ENCODE measurements at places on chromosomes 6 and 20.

GRCh38 chr6:111736005-111736608 lies 130.4 kb upstream of the TRAF3IP2 start:
- DNase-seq = no peak

GRCh38 chr6:2998998-2999617 lies 586 bp upstream of the NQO2 start:
- no peak for DNase-seq

- no peak for DNase-seq
These were observed 1.4 kb upstream of the BTN3A1 start for GRCh38 chr6:26400626-26401025.

DNA sequence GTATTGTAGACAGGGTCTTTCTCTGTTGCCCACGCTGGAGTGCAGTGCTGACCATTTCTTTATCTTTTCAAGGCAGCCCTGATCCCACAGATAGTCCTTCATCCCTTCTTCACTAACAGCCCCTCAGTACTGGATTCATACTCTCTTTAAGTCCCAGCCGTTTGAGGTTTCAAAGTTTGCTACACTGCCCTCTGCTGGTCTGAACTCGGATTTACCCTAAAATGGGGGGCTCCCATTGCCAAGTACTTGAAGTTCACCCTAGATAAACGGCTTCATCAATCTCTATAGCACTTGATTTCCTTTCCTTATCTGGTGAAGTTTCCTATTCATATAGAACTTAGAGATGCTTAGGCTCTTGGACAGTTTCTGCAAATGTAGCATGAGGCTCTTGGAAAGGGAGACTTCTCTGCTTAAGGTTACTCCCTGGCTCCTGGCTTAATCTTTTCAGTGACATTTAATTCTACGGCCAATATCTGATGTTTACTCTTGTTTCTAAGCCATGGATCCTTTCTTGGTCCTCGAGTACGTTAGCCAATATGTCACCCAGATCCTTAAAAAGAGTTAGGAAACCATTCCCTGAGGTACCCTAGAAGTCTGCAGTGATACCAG lies 21.4 kb upstream of the PREP start:
- peak; percentile 36 for DNase-seq

GRCh38 chr6:73941892-73942291 lies 245.9 kb downstream of the CD109 start:
- no peak for DNase-seq

- DNase-seq = no peak
These were observed 382.3 kb upstream of the ID4 start for GRCh38 chr6:19454721-19455392.

DNA sequence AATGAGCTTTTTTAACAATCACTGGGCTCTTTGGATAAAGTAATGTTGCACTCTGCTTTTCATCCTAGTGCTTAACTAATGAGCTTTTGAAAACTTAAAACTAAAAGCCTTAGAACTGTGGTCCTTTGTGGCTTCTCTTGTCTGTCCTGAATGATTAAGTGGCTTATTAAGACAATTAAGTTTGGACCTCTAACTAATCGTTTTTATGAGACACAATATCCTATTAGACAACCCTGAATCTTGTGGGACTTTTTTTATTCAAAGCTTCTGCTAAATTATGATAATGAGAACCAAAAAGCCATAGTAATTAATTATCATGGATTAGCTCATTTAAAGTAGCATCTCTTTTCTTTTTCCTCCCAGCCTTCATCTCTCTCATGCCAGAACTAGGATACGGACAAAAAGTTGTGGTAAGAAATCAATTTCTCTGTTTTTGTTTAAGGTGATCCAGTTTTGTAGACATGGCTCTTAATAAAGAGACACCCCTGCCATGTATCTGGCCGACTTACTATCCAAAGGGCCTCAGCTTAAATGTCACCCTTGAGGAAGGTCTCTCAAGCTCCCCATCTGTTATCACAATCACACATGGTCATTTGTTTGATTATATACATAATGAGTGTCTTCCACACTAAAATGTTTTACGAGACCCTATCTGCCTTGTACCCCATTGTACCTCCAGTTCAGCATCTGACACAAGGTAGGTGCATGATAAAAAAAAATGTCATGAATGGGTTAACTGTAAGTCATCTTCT lies 384.4 kb upstream of the IRAK1BP1 start:
- DNase-seq = no peak

DNA sequence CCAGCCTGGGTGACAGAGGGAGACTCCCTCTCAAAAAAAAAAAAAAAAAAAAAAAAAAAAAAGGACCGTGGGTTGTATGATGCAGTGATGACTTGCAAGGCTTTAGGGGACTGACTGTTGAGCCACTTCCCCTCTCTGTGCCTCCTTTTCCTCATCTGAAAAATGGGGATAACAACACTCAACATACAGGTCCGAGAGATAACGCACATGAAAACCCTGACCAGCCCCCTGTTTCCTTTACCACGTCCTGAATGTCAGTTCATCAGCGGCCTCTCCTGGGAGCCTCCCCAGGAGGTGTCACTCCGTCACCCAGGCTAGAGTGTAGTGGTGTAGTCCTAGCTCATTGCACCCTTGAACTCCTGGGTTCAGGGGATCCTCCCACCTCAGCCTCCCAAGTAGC lies 3.9 kb downstream of the SLA2 start:
- no peak for DNase-seq

DNA sequence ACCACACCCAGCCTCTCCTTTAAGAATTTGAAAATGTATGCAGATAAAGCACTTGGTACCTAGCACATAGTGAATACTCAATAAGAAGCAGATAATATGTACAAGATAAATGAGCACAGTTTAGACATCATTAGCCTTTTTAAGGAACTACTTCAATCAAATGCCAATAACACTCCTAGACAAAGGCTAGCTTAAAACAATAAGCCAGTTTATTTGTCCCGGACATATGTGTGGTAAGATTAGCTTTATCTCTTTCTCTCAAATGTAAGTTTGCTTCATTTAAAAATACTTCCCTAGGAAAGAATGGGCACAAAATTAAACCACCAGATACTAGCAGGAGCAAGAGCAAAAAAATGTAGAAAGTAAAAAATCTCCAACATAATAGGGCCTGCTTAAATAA lies 73.8 kb downstream of the MAP3K5 start:
- DNase-seq = no peak

DNA sequence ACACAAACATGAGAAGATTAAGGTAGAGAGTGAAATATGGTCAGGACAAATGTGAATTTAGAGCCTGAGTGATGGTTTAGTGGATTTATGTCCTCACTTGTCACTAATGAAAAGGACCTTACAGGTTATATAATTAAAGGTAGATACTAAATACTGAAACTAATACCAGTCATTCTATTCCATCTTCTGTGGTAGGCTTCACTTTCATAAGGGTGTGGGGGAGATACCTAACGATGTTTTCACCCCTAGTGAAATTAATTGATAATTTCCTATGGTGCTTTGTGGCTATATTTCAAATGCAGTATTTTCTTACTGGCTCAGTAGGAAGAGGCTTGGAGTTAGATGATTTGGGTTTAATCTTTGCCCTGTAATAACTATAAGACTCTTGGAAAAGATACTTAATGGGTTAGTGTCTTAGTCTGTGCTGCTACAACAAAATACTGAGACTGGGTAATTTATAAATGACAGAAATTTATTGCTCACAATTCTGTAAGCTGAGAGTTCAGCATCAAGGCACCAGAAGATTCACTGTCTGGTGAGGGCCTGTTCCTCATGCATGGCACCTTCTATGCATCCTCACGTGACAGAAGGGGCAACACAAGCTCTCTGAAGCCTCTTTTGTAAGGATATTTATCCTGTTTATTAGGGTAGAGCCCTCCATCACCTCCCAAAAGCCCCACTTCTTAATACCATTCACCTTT lies 21.3 kb downstream of the RNF217 start:
- DNase-seq = no peak

DNA sequence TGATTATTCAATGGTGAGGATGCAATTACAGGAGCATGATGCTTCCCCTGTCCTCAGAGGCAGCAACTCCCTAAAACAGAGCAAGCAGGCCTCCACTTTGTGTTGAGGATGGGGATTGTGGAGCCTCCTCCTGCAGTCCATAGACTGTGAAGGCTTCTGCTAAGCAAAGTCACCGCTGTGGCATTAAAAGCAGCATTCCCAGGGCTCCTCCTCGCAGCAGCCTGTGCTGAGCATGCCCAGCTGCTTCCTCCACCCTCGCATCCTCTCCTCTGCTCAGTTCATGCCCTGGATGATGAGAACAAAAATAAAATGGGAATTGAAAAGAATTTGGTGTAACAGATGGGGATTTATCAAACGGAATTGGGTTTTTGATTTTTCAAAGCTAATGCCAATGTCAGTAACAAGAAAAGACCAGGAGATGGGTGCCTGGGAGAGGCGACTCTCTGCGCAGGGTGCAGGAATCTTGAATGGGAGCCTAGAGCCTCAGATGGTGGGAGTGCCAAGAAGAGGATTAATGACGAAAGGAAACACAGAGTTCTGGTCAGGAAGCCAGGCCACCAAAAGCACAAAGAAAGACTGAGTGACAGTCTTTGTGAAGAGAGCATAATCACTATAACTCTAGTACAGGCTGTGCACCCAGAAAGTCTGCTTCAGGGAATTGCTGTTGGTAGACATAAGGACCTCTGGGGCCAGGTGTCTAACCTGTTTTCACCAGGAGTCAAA lies 347.6 kb downstream of the TPBG start:
- no peak for DNase-seq

DNA sequence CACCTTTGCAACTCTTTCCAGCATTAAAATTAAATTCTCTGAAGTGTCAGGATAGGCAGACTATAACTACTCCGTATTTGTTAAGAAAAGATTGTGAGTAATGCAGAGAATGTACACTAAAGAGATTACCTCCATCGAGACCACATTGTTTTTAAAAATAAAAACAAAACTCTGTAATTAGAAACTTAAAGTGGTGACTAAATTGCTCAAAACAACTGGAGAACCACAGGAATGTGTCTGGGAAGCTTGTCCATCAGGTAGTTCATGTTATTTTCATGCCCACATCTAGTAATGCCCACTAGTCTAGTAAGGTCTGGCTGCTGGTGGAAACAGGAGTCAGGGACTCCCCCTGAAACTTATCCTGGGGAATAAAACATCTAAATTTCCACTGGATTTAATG lies 103.0 kb upstream of the FOXQ1 start:
- no peak for DNase-seq
